Vagina (tissue), 2 donors: ENCODE measurements at places on chromosomes 12 and 14.
A peak's percentile ranks its signal among the peaks of the same experiment; 100 is the strongest.

DNA sequence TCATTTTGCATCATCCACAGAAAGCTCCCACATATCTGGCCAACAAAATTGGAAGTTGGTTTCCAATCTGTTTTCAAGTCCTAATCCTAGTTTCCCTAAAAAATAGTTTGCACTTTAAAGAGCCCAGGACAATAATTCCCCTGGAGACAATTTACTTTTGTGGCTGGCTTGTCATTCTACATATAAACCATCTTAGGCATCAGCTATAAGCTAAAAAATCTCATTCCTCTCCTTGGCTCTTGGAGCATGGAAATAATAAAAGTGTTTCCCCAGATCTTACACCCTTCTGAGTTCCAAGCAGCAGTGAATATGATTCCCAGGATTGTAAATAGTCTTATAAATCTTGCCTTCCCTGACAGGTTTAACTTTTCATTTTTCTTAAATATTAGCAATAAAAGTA, 89.1 kb upstream of the NUDT4 start:
- no peak for DNase-seq

DNA sequence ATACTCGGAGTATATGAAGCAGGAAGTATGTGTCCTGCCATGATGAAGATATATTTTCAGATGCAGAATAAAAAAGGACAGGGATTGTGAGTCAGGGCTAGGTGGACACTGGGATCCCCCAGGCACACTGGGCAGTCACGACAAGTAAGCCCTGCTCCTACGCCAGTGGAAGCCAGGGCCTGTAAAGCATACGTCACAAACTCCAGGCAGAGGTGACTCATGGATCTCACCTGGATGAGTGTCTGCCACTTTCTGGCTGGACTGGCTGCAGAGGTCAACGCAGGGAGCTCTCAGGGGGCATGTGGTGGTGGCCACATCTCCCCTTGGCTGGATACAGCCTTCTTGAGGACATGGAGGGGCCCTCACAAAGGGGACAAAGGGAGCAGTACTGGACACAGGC, 262.3 kb downstream of the GLT1D1 start:
- DNase-seq, result no peak

- no peak for DNase-seq
These were observed 88.4 kb upstream of the DYNC1H1 start for GRCh38 chr14:101875727-101876554.

DNA sequence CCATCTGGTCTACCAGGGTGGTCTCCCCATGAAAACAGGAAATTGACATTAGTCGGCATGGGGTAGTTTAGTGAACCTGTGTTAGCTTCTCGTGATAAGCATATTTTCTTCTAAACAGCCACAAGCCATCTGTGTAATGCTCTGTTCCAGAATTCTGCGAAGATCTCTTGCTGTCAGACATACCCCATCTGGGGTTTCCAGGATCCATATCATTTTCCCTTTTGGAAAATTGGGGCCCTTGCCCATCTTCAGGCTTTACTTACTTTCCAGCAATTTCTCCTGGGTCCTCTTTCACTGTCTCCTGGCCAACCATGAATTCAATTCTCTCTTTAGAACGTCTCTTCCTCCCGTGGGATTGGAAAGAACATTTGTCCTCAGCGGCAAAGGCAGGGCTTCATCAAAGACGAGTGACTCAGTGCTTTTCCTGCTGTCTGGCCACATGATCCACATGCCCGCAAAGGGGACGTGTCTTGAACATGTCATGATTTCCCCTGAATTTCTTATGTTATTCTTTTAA, 21.4 kb upstream of the NCOR2 start:
- no peak for DNase-seq

GRCh38 chr14:96038920-96039632, at the start of gene C14orf132:
C14orf132 (plus strand) TSS chr14:96039362; CDS start chr14:96039501, 139 bp downstream.
- DNase-seq, result peak; percentile 90

- no peak for DNase-seq
These were observed 490 bp downstream of the PRORP start for GRCh38 chr14:35122696-35123387.

DNA sequence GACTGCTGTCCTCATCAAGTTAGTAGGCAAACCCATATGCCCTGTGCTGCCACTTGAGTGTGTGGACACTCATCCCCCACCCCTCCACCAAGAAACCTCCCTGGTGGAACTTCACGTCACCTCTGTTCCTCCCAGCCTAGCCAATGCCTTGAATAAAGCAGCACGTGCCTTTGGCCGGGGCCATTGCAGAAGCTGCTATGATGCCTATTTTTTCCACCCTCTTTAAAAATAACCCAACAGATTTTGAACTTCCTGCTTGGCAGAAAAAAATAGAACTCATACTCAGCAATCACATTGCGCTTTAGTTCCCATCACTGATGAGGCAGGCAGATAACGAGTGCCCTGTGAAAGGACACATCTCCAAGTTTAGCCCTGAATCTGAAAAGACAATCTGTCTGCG, 23.1 kb upstream of the PWP1 start:
- DNase-seq, result no peak

DNA sequence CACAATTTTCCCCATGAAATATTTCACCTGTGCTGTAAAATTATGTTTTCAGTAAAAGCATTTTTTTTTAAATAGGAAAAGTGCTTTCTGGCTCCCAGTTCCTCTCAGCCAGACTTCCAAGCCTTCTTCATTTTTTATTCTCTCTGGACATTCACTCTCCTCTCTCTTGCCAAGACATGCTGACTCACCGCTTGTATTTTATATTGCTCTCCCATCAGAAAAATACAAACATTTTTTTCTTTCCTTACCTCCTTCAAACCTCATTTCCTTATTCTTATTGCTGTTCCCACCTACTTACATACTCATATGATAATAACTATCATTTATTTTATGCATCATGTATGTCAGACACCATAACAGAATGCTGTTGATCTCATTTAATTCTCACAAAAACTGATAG, 37.7 kb upstream of the ZNF641 start:
- DNase-seq, result no peak

DNA sequence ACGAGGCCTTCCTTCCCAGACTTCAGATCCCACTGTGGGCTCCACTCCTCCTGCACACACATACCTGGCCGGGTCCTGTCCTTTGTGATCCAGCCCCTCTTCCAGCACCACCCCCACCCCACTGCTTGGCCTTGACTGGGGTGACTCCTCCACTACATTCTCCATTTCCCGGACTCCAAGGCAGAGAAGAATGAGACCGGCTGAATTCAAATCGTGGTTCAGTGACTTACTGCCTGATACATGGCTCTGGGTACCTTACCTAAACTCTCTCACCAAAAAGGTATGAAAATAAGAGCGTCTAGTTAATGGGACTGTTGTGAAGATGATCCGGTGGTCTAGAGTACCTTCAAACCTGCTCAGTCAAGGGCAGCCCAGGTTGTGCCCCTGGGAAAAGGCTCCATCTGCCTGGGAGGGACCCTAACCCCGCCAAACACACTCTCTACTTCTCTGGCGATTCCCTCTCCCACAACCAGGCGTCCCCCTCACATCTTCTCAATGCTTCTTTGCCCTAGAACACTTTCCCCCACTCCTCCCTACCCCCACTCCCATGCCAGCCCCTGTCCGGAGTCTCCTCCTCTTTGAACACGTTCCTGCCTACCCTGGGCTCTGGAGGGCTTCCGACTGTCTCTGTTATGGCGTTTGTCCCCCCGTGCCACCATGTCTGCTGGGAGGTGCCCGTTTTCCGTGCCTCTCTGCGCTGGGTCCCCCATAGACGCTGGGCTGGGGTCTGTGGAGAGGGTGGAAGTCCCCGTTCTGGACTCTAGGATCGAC, 1.5 kb upstream of the ZBTB42 start:
- no peak for DNase-seq

DNA sequence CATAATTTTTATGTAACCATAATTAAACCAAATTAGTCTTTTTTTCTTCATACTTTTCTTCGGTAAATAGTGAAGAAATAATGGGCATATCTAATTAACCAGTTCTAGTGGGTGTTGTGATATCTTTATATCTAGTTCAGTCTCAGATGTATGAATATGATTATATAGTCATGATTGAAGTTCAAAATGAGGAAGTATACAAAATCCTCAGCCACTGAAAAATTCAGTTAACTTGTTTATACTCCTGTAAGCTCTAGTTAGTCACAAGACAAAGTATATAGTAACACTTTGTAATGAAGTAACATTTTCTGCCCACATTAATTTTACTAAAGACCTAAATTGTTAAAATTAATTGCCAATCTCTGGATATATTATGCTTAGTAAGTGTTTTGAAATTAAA, 46.5 kb downstream of the CAND1 start:
- DNase-seq, result no peak

DNA sequence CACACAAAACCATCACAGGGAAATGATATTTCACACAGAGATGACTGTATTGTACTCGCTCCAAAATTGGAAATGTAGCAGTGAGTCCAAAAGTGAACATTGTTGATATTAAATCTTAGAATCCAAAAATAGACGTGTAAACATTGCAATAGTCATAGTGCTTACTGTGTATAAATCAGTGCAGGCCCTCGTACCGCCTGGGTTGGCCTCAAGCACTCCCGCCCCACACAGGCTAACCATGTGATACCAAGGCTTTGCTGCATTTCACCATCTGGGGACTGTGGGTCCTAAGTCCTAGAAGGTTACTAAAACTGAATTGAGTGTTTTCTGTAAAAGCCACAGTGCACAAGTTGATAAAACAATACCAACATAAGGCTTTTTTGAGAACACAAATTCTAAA, 107.3 kb downstream of the PPP2R5E start:
- no peak for DNase-seq

DNA sequence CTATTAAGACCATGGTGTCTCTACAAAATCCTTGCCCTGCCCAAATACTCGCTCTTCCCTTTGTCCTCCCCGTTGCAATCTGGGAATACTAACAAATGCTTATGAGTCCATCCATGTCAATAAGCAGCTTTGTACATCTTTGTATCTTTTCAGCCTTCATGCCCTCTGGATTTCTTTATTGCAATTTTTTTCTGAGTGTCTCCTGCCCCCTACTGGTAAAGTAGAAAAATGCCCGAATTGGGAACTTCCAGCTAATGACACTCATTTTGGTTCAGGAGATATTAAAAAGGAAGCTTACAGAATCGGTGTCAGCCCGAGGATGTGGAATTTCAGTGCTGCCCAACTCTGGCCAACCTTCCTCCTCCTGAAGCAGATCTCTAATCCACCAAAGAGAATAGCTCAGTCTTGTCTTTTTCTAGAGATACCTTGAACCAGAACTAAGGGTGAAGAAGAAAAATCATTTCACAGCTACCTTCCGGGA, 46.0 kb downstream of the SH2B3 start:
- no peak for DNase-seq

GRCh38 chr12:53221203-53222080, 10.6 kb downstream of the RARG start:
- no peak for DNase-seq

DNA sequence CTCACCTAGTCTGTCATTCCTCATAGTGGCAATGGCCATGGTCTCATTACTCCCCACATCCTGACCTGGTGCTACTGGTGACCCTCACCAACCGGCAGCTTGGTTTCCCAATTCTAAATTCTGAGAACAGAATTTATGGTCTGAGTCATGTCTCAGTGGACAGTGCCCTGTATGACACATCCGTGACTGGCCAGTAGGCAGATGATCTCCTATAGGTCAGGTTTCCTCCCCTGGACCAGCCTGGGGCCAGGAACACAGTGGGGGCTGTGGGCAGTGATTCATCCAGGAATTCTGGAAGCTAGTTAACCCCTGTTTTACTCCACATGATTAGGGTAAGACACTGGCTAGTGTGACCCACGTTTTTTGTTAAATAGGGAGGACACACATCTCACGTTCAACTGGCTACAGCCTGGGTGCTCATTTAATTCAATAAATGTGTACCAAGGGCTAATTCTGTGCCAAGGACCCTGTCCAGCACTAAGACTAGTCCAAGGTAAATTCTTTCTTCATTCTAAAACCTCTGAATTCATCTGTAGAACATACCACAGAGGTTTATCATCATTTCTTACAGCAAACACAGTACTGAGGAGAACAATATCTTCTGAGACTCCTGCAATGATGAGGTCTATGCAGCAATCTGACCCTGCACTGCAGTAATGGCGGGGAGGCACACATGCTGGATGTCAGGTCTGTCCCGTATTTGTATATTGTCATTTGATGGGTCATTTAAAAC, 249.6 kb upstream of the TBX3 start:
- no peak for DNase-seq

GRCh38 chr12:132610051-132610759, at the start of gene LRCOL1:
LRCOL1 (minus strand) TSS chr12:132610582; CDS start chr12:132606251, 4,331 bp downstream.
- no peak for DNase-seq

- DNase-seq, result no peak
These were observed 45.0 kb upstream of the PLEKHG7 start for GRCh38 chr12:92657770-92658169.

GRCh38 chr14:35725930-35726329, 83.2 kb downstream of the RALGAPA1 start:
- no peak for DNase-seq

DNA sequence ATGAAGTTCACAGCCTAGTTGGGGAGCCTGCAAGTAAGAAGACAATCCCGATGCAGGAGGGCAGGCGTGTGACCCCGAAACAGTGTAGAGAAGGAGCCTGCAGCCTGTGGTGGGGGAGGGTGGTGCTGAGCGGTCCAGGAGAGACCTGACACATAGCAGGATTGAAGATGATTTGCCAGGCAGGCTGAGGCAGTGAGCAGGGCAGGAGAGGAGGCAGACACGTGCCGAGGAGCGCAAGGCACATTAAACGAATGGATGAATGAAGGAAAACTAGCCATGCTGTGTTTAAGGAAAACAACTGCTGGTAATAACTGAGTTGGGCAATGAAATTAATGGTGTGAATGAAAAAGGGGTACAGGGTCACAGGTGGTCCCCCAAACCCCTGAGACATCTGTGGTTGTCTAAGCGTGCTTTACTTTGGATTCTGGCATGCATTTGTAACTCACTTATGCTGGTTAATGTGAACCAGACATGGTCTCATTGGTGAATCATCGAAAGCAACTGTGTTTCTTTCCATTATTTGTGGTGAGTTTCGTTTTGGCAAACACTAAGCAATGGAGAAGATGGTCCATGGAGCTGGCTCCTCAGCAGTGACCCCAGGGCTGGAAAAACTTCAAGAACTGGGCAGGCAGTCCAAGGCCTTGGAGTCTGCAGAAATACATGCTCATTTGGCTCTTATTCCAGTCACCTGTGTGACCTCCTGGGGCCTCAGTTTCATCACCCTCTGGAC, 96.9 kb upstream of the EVL start:
- no peak for DNase-seq

DNA sequence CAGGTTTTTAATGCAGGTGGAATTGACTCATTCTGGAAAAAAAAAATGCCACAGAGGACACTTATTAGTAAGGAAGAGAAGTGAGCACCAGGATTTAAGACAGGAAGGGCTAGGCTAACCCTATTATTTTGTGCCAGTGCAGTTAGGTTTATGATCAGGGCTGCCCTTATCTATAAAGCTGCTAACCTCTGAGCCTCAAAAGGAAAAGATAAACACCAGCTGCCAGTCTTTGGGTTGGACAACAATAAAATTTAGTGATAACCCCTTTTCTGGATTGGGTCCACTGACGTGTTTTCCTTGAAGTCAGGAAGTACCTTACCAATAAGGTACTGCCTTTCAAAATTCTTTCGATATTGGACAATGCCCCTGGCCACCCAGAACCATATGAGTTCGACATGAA, 128.9 kb downstream of the NUBPL start:
- no peak for DNase-seq

GRCh38 chr12:108425238-108425795, 86.2 kb upstream of the CMKLR1 start:
- no peak for DNase-seq
